ENCODE measurements at places on chromosomes 16 and 17.
A peak's percentile ranks its signal among the peaks of the same experiment; 100 is the strongest.

- no peak for DNase-seq
These were observed 229.9 kb downstream of the MSI2 start for GRCh38 chr17:57485916-57486881.

GRCh38 chr16:9965079-9965478, 217.1 kb downstream of the GRIN2A start:
- no peak for DNase-seq

DNA sequence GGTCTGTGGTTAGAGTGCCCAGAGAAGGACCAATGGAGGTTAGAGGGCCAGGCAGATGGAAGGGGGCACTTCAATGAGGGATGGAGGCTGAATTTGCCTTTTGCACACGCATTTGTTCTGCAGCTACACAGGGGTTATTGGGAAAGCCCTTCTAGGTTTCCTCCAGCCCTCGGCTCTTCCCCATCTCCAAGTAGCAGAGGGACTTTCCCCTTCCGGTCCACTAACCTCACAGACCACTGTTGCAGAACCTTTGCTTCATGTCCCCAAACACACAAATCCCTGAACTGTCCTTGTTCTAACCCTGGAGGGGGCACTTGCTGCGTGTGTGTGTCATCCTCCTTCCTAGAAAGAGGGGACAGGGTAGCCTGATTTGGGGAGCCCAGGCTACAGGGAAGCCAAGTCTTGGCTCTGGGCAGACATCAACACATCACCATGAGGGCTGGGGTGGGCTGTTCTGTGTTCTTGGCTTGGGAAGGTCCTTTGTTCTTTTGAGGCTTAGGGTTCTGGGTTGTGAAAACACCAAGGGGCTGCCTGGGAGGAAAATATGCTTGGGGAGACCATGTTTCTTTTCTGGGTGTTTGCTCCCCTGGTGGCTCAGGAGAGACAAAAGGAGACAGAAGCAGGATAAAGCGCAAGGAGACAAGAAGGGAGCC, 7.3 kb upstream of the NR1D1 start:
- DNase-seq: no peak

DNA sequence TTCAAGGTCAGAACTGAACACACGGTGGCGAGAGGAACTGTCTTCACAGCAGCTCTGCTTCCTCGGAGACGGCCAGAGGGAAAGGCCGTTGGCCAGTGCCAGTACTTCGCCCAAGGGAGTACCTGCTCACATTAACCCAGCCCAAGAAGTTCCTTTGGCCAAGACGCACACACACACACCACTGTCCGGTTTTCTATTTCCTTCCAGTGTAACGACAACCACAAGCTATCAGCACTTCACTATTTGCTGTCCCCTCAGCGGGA, 744 bp upstream of the GGNBP2 start:
- peak; percentile 21 for DNase-seq

- no peak for DNase-seq
These were observed 127.0 kb downstream of the RBFOX3 start for GRCh38 chr17:79483842-79484241.

DNA sequence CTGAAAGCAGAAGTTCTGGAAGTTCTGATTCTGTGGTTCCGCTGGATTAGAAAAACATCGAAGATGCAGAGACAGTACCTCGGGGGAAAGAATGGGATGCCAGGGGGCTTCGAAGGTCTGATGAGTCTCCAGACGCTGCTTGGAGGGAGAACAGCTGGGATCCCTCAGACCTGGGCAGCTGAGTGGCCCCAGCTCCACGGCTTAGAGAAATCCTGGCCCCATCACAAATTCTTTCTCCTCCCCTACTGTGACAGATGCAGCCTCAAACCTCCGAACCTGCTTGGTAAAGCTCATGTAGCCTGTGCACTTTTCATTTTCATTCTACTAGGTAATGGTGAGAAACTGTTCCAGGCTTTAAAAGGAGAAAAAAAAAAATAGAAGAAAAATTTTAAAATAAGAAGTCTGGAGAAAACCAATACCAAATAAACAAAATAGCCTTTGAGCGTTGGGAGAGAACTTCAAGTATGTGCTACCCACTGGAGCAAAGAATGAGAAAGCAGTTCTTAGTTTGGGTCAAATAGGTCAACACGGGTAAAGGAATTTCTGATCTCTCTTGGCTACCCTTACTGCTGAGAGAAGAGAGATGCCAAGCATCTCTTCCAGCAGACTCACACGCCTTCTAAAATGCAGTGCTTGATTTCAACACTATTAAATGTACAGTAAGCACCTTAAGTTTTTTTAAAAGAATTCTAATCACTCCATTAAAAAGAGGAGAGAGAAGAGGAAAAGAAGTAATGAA, 19.9 kb downstream of the MAF start:
- DNase-seq: no peak

DNA sequence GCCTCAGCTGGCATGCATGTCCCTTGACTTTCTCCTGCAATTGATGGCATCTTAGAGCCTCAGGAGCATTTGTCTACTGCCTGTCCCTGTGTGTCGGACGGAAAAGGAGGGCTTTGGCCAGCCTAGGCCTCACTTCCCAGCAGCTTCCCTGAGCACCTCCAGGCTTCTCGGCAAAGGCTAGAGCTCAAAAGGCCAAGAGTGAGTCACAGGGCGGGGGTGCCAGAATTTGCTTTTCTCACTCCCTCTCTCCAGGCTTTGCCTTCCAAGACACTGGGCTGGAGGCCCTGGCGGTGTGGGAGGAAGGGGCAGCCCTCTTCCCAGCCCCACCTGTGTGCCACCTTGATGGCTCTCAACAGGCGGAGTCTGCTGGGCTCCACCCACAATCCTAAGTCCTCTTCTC, 107.3 kb upstream of the MAF start:
- DNase-seq: no peak

DNA sequence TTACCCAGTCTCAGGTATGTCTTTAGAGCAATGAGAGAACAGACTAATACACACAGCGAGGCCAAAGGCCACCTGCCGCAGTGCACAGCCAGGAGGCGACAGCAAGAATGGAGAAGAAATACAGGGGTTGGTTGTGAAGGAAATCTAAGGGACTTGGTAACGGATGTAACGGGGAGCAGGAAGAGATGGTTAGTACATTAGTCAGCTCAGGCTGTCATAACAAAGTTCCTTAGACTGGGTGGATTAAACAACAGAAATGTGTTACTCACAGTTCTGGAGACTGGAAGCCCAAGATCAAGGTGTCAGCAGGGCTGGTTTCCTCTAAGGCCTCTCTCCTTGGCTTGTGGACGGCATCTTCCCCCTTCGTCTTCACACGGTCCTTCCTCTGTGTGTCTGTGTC, 47.1 kb downstream of the TVP23C start:
- no peak for DNase-seq

GRCh38 chr17:43445009-43445589, 38.7 kb upstream of the DHX8 start:
- no peak for DNase-seq

DNA sequence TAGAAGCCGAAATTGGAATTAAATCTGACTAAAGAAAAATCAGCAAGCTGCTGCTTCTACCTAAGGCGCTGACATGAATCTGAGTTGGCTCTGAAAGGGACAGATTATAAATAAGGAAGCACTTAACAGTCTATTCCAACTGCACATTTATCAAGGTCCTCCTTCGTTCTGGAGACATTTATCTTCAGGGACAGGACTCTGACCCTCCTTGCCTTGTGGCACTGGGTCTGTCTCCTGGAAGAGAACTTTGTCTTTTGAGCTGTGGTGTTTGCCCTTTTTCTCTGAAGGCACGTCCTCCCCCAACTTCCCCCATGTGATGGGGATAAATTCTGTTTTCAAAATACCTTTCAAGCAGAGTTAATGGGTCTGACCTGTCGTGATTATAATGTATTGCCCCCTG, 47.0 kb upstream of the MARCHF10 start:
- no peak for DNase-seq

- DNase-seq: no peak
These were observed 1.5 kb upstream of the MARF1 start for GRCh38 chr16:15644267-15644961.

DNA sequence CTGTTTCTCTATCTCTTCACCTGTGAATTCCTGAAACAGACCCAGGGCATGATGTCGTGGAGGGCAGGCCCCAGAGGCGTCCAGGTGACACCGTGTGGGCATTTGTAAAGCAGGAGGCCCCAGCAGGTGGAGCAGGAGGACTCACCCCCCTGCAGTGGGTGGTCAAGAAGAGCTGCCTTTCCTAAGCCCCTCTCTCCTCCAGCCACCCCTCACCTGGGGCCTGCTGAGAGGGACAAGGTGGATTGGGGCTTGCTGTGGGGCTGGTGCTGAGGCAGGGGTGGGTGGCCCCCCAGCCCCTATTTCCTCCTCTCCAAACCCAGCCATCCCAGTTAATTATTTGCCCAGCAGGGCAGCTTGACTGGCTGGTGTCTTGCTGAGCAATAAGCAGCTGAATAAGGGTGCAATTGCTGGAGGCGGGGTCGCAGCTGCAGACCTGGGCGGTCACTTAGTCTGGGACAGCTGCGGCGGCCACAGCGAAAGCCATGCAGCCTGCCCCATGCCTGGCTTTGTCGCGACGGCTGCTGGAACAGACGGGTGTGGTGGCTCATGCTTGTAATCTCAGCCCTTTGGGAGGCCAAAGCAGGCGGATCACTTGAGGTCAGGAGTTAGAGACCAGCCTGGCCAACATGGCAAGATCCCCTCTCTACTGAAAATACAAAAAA, 56.4 kb downstream of the JPH3 start:
- DNase-seq: no peak

- DNase-seq: no peak
These were observed 19.4 kb downstream of the KLHL36 start for GRCh38 chr16:84667600-84668309.

DNA sequence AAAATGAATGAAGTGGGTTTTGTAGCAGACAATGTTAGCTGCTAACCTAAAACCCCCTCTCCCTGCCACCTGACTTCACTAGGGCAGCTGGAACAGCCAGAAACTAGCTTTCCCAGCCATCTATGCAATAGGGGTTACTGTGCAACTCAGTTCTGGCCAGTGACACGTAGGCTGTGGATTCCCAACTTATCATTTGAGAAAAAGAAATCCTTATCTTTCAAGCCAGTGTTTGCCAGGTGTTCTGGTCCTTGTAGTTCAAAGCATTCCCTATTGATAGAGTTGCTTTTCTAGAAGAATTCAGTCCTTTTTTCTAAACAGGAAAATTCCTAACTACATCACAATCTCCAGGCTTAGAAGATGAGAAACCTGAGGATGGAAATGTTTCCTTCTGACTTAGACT, 144.5 kb upstream of the ELAC2 start:
- DNase-seq: no peak

GRCh38 chr17:74215342-74215727, 2.0 kb downstream of the TTYH2 start:
- no peak for DNase-seq

DNA sequence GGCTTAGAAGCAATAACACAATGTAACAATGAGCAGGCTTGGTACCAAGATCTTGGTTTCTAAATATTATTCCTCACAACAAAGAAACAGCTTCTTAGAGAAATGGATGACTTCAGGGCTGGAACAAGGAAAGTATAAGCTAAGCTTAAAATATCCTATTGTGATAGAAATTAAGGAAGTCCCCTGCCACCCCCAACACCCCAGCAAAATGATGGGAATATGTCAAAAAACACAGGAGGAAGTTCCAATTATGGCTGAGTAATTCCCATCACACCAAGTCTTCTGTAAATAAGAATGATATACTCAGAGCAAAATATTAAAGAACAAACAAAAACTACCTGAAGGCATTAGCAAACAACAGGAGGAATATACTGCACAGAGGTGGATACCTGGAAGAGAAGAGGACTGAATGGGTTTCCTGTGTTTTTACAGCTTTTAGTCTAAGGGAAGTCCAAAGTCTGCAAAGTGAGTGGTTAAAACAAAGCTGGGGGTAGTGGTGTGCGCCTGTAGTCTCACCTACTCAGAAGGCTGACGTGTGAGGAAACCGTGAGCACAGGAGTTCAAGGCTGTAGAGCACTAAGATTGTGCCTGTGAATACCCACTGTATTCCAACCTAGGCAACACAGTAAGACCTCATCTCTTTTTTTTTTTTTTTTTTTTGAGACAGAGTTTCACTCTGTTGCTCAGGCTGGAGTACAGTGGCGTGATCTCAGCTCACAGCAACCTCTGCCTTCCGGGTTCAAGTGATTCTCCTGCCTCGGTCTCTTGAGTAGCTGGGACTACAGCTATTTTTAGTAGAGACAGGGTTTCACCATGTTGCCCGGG, 17.1 kb upstream of the ATP6V0A1 start:
- no peak for DNase-seq

DNA sequence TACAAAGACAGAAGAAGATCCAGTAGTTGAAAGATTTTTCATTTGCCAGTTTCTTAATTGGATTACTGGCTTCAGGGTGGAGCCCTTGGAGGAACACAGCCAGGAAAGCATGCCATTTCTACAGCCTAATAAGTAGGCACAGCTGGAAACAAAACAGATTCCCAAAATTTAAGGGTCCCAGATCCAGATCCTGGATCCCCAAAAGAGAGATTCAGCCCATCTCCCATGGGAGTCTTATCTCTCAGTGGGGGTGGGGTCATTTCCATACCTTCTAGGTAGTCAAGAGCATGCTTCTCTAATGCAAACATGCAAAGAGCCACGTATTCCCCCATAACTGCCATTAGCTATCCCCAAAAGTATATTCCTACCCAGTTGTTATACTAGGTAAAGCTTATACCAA, 49.9 kb downstream of the SCPEP1 start:
- no peak for DNase-seq

DNA sequence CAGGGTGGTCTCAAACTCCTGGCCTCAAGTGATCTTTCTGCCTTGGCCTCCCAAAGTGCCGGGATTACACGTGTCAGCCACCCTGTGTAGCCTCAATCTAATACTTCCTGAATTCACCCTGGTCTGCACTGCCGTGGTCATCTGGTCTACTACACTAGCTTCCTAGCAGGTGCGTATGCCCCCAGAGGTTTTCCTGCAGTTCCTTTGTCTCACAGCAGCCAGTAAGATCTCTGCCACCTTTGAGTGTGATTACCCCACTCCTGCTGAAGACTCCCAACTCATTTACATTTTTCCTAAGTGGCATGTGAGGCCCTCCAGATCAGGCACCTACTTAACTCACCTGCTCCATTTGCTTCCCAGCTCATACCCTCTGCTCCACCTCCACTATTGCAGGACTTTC, 5.1 kb upstream of the DDX19A start:
- DNase-seq: no peak

- no peak for DNase-seq
These were observed 21.9 kb upstream of the NXPH3 start for GRCh38 chr17:49553676-49554335.

- peak; percentile 15 for DNase-seq
These were observed 20.5 kb upstream of the UBE2I start for GRCh38 chr16:1288813-1289476.

- DNase-seq: no peak
These were observed 267.1 kb downstream of the CBLN1 start for GRCh38 chr16:49014277-49015224.

- no peak for DNase-seq
These were observed 85.0 kb upstream of the RPL38 start for GRCh38 chr17:74118504-74118903.
